ENCODE measurements at places on chromosomes 5 and 9.

- no peak for DNase-seq
Observed at GRCh38 chr9:129568560-129569501, 52.1 kb downstream of the C9orf50 start.

DNA sequence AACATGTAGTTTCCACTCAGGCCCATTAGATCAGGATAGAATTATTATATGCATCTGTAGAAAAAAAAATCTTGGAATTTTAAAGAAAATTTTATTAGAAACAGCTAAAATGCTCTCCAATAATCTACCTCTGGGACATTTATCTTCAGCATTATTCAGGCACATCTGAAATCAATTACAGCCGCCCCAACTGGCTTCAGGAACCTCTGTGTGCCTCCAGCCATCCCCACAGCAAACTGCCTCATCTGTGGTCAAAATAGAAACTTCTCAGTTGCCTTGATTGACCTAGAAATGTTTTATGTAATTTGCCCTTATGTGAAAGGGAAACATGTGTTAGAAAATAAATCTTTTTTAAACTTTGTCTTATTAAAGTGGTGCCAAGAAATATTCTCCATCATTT lies 120.1 kb upstream of the LPAR1 start:
- no peak for DNase-seq

DNA sequence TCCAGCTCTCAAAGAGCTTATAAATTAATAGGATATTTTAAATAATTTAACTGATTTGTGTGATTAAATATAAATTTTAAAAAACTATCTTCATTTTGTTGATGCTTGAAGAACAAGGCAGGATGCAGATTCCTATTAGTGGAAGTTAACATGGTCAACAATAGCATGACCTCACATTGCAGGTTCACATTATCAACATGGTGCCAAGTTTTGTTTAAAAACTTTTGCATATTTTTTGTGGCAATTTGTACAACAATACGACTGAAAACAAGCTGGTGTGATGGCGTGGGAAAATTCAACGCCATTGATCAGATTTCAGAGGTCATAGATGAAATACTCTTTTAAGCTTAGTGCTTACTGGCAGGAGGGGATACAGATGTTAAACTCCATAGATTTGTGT lies 114.1 kb upstream of the MYO10 start:
- no peak for DNase-seq

DNA sequence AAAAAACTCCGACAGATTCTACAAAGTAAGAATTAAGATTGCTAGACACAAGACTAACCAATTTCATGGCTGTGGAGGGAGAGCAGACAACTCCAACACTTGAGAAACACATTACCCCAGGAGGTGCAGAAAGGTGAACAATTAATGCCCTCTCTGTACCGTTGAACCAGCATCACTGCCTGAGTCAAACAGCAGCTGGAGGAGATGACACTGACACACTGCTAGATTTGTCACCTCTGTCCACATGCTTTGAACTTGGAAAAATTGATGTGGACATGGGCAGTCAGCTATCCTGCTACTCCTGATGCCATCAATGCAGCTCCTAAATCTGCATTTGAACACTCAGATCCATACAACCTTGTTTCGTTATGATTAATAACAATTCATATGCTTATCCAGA lies 51.7 kb downstream of the GPBP1 start:
- DNase-seq: no peak

GRCh38 chr9:70765946-70766345 lies 351.5 kb upstream of the KLF9 start:
- no peak for DNase-seq

GRCh38 chr9:81850724-81851123 lies 77.5 kb upstream of the SPATA31D4 start:
- no peak for DNase-seq

DNA sequence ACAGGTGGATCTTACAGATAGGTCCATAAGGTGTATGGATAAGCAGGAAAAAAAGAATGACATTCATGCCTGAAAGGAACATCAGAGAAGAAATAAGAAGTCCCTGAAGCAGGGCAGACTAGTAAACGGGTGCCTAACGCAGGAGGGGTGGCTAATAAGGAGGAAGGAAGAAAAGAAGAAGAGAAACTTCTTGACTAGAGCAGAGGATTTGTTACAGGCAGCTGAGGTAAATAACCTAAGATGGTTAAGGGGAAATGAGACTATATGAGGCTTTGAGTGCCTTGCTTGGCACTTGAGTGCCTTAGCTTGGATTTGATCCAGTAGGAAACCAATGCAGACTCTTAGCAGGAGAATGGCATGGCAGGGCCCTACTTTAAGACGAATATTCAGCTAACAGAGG lies 313.5 kb upstream of the PDE4D start:
- peak; percentile 73 for DNase-seq

GRCh38 chr5:38099205-38100168 lies 158.9 kb upstream of the EGFLAM start:
- DNase-seq: no peak

DNA sequence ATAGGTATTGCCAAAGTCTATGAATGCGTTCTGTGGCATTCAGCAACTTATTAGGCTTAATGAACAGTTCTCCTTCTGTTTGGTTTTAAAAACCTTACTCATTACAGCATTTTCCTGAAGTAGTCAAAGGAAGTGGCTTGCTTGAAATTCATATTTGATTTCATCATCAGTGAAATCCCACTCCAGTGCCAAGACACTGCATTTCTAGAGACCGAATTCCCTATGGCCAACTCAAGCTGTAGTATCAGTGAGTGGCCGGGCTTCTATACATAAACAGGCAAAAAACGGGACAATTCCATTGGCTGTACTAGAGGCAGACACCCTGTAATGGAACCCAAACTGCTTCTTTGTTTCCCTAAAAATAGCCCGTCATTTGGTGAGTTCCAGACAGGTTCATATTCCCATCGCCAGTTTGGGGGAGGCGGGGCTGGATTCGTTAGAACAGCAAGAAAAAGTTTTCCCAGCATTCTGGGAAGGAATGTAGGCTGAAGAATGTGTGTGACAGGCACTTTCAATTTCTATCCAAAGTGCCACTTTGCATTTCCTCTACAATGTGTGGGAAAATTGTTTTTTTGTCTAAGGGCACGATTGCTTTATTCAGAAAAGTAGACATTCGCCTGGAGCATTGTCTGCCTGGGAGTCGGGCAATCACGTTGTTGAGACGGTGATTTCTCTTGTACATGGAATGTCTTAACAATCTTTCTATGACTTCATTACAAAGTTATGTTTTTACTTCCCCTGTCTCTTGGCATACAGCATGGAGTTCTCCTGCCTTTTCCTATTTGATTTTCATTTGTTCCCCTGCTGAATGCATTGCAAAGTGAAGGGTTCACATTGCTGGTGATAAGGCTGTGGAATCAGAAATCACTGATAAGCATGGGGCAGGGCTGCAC lies 141.8 kb upstream of the MAST4 start:
- DNase-seq: no peak

Measured in inflammatory macrophage (primary cell).